ENCODE measurements at places on chromosomes 6 and 20.

DNA sequence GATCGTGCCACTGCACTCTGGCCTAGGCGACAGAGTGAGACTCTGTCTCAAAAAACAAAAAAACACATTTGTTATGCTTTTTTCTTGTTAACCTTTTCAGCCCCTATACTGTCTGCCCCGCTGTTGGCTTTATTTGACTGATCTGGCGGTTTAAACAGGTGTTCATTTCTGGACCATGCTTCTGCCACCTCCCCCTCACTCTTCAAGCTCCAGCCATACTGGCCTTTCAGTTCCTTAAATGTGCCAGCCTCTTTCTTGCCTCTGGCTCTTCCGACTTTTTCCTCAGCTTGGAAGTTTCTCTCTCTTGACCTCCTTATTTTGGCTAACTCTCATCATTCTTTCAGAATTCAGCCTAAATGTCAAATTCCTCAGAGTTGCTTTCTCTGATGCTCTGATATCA, 35.2 kb upstream of the TXLNB start:
- no peak for DNase-seq

DNA sequence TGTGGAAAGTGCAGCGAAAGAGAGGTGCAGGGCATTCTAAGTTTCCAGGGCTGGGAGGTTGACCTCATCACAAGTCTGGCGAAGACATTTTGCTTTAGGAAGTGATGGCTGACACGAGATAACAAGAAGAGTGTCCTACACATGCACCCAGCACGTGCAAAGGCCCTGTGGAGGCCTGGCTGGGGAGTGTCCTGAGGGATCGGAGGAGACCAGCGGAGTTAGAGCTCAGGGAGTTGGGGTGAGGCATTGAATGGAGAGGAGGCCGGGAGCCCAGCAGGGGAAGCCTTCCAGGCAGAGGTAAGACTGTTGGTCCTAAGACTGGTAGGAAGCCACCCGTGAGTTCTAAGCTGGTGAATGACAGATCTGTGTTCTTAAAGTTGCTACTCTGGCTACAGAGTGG, 58.4 kb downstream of the PPP1R14C start:
- DNase-seq = no peak

- DNase-seq = no peak
Measured at GRCh38 chr6:12001706-12002435, 10.2 kb upstream of the HIVEP1 start.

- no peak for DNase-seq
Measured at GRCh38 chr6:163648868-163649267, 234.3 kb downstream of the QKI start.

- DNase-seq = no peak
Measured at GRCh38 chr20:17790296-17790695, 90.5 kb downstream of the BANF2 start.

DNA sequence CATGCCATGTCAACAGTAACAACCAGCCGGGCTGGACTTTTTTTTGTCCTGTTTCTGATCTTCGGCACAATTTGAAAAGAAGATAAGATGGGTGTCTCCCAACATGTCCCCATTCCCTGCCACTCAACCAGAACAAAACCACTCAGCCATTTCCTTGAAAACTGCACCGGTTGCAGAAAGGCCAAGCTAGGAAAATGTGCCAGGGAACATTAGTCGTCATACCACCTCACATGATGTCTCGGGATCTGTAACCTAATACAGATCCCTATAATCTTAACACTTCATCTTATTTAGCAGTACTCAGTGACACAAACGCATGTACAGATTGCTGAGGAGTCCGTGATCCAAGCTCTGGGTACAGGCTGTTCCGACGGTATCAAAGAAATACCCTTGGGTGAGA, 46.5 kb downstream of the ALDH8A1 start:
- DNase-seq = no peak

GRCh38 chr20:57265336-57265996, 975 bp downstream of the BMP7 start:
- DNase-seq = no peak

GRCh38 chr20:46275091-46275490, 33.2 kb downstream of the CDH22 start:
- no peak for DNase-seq

GRCh38 chr6:103516336-103516735, 1343.4 kb downstream of the HACE1 start:
- no peak for DNase-seq

DNA sequence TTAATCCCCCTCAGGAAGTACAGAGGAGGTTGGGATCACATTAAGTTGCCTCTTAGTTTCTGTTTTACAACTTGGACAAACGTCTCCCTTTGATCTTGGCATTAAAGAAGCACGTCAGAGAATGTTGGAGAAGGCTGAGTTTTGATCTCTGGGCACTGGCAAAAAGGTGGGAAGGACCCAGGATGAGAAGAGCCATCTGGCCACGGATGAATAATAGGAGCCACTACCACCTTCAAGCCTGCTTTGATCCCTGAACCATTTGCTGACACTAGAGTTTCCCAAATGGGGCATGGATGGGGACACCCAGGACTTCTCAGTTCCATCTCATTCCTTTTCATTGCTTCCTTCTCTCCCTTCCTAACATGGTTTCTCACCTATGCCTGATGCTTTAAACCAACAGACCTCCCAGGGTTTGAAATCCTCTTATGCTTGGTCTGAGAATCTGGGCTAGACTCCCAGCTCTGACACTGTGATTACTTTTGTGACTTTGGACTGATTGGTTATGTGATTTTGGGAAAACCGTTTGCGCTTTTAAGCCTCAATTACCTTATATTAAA, 5.8 kb downstream of the TM9SF4 start:
- DNase-seq = no peak

- no peak for DNase-seq
Measured at GRCh38 chr20:21510414-21511384, 3.2 kb downstream of the NKX2-2 start.

DNA sequence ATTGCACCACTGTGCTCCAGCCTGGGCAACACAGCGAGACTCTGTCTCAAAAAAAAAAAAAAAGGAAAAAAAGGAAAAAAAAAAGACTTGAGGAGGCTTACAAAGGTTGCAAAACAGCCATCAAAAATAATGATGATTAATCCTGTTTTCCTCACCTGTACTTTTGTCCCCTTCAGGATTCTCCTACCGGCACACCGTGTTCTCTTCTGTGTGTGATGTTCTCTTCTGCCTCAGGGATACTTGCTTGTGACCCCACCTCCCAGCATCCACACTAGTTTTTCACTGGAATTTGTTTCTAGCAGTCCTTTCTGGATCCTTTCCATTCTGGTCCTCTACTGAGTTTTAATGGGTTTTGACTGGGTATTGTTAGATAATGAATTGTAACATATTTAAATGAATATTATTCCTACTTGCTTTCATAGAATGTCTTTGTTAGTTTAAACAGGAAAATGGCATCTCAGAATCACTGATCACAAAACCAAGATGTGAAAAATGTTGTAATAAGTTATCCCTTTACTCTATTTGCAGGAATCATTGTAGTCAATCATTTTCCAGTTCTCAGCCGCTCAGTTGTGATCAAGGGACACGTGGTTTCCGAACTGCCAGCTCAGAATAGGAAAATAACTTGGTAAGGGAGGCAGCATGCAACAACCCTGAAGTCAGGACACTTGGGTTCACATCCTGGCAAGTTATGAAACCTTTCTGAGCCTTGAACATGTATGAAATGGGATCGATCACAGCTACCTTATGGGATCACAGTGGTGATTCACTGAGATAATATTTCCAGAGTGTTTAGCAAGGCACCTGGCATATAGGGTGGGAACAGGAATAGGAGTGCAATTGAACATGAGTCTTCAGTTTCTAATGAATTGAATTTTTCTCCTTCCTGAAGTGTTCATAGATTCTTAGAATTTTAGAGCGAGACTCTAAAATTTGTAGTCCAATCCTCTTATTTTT, 8.5 kb downstream of the C6orf89 start:
- DNase-seq = no peak

DNA sequence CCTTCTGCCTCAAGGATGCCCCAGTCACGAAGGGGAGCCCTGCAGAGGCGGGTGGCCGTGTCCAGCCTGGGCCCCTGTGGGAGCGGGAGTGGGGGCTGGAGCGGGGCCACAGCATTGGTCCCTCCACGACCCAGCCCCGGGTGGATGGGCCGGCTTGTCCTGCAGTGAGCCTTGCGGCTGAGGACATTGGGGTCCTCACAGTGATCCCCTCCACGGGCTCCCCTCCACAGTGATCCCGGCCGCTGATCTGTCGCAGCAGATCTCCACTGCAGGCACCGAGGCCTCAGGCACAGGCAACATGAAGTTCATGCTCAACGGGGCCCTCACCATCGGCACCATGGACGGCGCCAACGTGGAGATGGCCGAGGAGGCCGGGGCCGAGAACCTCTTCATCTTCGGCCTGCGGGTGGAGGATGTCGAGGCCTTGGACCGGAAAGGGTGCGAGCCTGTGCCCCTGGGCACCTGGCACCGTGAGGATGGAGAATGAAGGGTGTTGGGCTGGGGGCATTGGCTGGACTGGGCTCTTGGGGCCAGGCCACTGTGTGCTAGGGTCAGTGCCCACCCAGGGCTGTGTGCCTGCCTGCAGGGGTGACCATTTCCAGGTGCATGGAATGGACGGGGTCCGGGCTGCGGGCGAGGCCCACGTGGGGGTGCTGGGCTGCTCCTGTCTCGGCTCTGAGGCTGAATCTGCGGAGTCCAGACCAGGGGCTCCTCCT, 44.4 kb downstream of the PYGB start:
- DNase-seq = no peak

- DNase-seq = no peak
Measured at GRCh38 chr6:146219101-146219500, 190.2 kb downstream of the GRM1 start.

GRCh38 chr6:42158011-42158410, 15.2 kb upstream of the GUCA1A start:
- no peak for DNase-seq

- DNase-seq = no peak
Measured at GRCh38 chr20:19706463-19706862, 51.6 kb upstream of the RIN2 start.

DNA sequence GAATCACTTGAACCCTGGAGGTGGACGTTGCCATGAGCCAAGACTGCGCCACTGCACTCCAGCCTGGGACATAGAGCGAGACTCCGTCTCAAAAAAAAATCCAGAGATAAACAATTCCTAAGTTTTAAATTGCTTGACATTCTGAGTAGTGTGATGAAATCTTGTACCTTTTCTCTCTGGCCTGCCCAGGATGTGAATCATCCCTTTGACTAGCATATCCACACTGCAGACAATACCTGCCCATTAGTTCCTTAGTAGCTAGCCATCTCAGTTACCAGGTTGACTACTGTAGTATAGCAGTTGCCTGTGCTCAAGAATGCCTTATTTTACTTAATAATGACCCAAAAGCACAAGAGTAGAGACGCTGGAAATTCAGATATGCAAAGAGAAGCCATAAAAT, 2.8 kb downstream of the ZFP57 start:
- DNase-seq = no peak

DNA sequence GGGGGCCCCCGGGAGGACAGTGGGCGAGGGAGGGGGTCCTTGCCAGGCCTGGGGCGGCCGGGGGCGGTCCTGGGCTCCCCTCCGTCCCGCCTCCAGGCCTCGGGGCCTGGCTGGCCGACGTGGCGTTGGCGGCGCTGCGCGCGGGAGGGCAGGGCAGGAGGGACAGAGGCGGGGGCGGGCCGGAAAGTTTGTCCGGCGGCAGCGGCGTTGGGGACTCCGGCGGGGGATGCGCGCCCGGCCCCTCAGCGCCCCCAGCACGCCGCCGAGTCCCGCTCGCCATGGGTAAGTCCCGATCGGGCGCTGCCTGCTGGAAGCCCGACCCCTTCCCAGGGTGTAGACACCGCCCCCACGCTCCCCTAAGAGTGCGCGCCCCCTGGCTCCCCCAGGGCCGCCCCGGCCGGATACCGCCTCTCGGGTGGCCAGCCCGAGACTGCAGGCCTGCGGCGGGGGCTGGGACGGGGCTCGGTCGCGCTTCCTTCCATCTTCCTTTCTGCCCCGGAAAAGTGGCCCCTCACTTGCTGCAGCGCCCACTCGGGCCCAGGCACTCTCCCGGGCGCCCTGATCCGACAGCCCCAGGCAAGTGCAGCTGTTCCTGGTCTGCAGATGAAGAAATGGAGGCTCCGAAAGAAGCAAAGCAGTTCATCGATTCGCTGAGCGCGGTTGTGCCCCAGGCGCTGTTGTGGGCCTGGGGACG, at the start of gene SLC2A10:
TSS of gene SLC2A10 (plus strand) at position 191 of the 694 bp plus-strand sequence. CDS start at position 279, 88 bp downstream.
- no peak for DNase-seq

- DNase-seq = no peak
Measured at GRCh38 chr6:42449917-42450476, 1.7 kb downstream of the TRERF1 start.

- DNase-seq = no peak
Measured at GRCh38 chr6:41648070-41648585, 9.9 kb downstream of the MDFI start.

DNA sequence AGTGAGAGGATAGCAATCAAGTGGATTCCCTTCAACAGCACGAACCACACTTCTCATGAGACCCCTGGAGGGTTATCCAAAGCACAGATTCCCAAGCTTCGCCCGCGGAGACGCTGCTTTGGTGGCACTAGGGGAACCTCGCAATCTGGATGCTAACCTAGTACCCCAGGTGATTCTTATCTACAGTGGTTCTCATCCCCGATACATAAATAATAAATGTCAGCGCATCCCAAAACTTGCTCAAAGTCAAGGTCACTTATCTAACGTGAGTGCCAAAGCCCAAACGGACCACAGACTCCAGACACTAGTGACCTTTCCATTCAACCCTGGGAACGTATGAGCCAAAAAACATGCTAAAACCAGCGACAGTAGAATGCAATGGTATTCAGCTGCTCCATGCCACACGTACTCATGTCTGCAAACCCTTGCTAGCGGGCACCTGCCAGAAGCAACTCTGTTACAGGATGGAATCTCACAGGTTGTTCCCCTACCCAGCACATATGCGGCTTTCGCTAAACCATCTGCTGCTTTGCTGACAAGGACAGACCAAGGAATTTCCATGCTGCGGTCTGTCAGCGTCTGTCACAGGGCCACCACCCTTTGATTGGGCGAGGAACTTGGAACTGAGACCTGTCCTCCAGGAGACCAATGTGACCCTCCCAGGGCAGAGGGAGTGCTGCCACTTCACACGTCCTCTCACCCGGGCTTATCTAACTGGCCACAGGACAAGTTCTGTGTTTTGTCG, 16.8 kb downstream of the MYLK4 start:
- no peak for DNase-seq

- DNase-seq = no peak
Measured at GRCh38 chr6:99016355-99016754, 68.6 kb upstream of the FBXL4 start.

- DNase-seq = no peak
Measured at GRCh38 chr6:11974089-11974488, 38.0 kb upstream of the HIVEP1 start.

- no peak for DNase-seq
Measured at GRCh38 chr6:155528982-155529453, 73.4 kb upstream of the NOX3 start.
